ENCODE measurements at places on chromosomes 5 and 9. TPM values are rescaled to one million over a fixed set of nuclear protein-coding genes. Genes with fewer than 3 reads are reported as not detected.

DNA sequence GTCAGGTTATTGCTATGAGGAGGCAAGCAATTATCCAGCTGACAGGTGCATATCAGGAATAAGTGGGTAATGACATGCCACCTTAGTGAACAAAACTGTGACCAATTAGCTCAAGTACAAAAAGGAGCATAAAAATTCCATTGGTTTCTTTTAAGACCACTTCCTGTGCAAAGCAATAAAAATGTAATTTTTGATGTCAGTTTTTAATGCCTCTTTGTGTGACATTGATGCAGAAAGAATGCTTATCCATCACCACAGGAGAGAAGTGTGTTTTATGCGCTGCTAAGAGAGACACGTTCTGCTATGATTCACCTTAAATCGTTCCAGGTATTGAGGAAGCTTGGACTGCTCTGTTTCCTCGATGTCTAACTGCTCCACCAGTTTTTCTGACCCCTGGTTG is 96.7 kb downstream of the MRPS27 start:
- DNase-seq = no peak
- H3K36me3 ChIP-seq = peaks cover 25% of the 10 kb centered on the region
- no peak overlapping the region for H3K4me3 ChIP-seq
- no peaks in the 10 kb centered on the region for H3K4me1 ChIP-seq
- H3K27me3 ChIP-seq = no peaks in the 10 kb centered on the region

The GLRA1 gene
- not detected for total RNA-seq

DNA sequence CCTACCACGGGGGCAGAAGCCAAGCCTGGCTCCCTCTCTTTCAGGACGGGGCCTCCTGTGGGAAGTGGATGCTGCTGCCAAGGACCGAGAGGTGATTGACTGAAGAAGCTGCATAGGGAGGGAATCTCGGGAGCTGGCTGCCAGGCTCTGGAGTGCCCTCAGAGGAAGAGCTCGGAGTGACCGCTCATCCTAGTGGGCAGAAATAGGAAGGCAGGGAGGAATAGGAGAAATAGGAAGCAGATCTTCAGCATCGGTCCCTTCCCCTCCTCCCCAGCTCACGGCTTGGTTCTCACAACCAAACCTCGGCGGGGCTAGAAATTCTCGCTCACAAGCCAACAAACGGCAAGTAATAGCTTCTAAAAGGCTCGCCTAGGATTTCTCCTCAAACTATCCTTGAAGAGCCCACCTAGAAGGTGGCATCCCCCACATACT is 159.9 kb upstream of the RAI14 start:
- DNase-seq = no peak
- H3K36me3 ChIP-seq = no peaks in the 10 kb centered on the region
- H3K27me3 ChIP-seq = no peaks in the 10 kb centered on the region
- no peak overlapping the region for H3K27ac ChIP-seq
- no peak overlapping the region for H3K4me3 ChIP-seq
- H3K4me1 ChIP-seq = peaks cover 13% of the 10 kb centered on the region

DNA sequence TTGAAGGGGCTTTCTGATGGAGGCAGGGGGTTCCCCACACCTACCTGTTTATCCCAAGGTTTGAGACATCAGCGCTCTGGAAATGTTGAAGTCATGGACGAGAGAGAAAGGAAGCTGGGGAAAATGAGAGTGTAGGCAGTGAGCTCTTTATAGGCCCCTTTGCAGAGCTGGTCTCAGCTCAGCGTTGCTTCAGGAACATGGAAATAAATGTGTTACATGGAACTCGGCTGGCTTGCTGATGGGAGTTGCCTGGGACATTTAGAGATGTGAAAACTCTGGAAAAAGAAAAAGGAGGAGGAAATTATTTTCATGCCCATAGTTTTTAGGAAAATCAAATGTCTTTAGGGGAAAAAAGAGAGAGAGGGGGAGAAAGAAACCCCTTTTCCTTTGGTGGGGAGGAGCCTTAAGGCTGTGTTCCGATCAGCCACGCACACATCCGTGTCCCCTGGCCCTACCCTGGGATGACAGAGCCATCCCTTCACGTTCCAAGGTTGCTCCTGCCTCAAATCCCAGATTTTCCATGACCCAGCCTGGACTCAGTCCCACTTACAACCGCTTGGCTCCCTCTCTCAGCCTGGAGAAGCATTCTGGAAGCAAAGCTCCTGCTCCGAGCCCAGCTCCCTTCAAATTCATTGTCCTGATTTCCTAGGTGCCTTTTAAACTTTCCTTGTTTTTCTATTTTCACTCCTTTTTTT is 78.3 kb downstream of the COL27A1 start:
- H3K27ac ChIP-seq = no peak overlapping the region
- no peak for DNase-seq
- H3K36me3 ChIP-seq = peaks cover 6% of the 10 kb centered on the region
- no peaks in the 10 kb centered on the region for H3K4me1 ChIP-seq
- H3K4me3 ChIP-seq = no peak overlapping the region

The PITX1 gene
- total RNA-seq = 12.9 TPM

GRCh38 chr5:16061163-16061562 is 118.4 kb downstream of the MARCHF11 start:
- H3K4me1 ChIP-seq = no peaks in the 10 kb centered on the region
- H3K4me3 ChIP-seq = no peak overlapping the region
- H3K36me3 ChIP-seq = no peaks in the 10 kb centered on the region
- H3K27ac ChIP-seq = no peak overlapping the region
- no peak for DNase-seq
- H3K27me3 ChIP-seq = no peaks in the 10 kb centered on the region

GRCh38 chr5:15560421-15560820 is 60.4 kb downstream of the FBXL7 start:
- DNase-seq = no peak
- H3K27me3 ChIP-seq = no peaks in the 10 kb centered on the region
- no peak overlapping the region for H3K27ac ChIP-seq
- no peak overlapping the region for H3K4me3 ChIP-seq
